Osteocyte (in vitro differentiated cells): ENCODE measurements at places on chromosomes 2 and 18. TPM values are rescaled to one million over a fixed set of nuclear protein-coding genes. Genes with fewer than 3 reads are reported as not detected.

Gene TRIM43
- not detected in 2 replicates for total RNA-seq

- no peak for DNase-seq
Observed at GRCh38 chr2:147600223-147600622, 244.6 kb upstream of the ACVR2A start.

- DNase-seq: no peak
Observed at GRCh38 chr2:69717861-69718273, 24.1 kb upstream of the ANXA4 start.

Gene MARCHF4
- 1.3 TPM in 2 replicates for total RNA-seq

- DNase-seq: no peak
Observed at GRCh38 chr2:95525294-95526035, 40.9 kb upstream of the TRIM43B start.

DNA sequence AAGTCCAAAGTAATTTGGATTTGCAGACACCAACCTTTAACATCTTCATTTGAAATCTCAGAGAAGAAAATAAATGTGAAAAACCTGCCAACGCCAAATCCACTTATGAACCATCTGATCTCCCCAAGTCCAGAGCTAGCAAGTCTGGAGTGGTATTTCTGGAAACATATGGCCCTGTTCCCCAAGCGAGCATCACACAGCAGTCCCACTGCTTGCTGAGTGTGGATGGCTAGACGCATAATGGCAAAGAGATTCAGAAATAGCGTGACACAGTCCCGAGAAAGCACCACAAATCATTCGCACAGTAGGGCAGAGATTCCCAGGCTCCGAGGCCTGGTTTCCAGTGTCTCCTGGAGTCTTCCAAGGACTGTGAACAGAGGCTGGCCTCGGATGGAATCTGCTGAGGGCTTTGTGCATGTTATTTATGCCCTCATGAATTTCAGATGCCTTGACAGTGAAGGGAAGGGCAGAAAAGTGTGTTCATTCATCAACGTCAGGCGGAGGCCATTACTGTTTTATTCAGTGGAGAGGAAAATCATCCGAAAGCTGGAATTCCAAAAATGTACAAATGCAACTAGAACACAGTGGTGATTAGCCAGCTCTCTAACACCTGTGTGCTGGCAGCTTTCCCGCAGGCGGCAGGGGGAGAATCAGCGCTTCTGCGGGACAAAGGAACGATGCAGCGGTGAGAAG lies 417.0 kb downstream of the EIPR1 start:
- DNase-seq: no peak

DNA sequence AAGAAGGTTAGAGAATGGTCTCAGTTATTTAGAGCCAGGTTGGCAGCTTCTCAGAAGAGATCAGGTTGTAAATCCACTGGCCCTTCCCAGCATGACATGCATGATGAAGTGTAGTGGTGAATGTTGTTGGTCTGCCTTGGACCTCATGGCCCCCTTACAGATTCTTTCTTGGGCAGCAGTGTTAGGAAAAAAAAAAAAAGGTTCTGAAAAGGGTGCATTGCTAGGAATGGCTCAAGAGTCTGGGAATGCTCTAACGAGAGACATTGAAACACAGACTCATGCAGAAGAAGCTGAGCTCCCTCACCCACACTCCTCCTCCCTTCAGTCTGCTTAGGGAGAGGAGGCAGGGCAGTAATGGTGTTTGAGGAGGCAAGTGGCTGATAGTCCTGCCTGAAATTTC lies 105.5 kb downstream of the POLE4 start:
- DNase-seq: no peak

Gene SULT1C4
- total RNA-seq: 6.0 and 7.0 TPM in 2 replicates

Gene FRZB
- total RNA-seq: 46.6 and 47.3 TPM in 2 replicates

- no peak for DNase-seq
Observed at GRCh38 chr2:15861898-15862297, 78.5 kb upstream of the MYCN start.

DNA sequence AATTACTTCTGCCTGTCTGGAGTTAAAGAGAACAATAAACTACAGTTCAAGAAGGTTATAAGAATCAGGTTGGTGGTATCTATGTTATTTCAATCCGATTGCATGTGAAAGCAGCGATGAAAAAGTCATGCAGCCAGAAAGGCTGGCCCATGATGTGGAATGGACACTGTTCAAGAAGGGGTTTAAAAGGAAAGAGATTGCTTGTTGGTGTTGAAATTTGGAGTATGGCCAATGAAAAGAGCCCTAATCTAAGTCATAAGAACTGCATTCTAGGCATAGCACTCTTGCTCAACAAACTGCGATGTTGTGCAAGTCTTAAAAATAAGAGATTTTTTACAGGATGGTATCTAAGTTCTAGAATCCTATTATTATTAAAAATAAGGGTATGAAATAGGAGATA lies 61.3 kb downstream of the EFEMP1 start:
- no peak for DNase-seq

DNA sequence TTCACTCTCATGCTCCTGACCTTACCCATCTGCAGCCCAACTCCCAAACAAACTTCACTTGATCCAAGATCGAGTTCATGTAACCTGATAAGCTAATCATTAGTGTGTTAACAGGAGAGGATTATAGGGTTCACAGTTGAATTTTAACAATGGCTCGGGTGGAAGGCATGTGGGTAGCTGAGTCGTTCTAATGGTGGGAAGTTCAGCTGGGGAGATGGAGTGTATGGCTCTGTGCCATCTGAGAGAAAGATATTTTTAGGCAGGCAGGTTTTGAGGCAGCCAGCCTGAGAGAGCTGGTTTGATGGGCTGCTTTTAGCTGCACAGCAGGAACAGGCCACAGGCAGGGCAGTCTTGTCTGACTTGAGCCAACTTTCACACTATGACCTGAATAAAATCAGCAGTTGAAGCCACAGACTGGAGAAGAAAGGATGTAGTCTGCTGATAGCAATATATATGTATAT lies 17.7 kb upstream of the NFE2L2 start:
- no peak for DNase-seq

GRCh38 chr2:178163911-178164310 lies 30.4 kb upstream of the OSBPL6 start:
- no peak for DNase-seq

DNA sequence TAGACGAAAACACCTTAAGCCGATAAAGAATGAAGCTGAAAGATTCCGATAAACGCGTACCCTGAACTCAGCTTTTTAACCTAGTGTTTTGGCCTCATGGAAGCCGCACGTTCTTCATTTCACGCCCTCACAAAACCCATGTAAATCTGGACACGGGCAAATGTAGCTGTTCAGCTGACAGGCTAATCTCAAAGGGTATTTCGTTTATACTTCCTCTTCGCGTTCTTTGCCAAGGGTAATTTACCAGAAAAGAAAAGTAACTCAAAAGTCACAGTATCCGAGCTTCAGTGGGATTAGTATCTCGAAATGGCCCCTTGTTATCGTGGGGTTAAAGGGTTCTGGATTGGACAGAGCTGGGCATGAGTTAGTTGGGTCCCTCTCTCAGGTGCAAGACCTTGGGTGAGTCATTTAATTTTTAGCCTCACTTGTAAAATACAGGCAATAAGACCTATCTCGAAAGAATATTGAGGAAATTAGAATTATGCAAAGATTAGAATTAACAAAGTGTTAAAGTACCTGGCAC lies 22.0 kb upstream of the STPG4 start:
- DNase-seq: no peak

DNA sequence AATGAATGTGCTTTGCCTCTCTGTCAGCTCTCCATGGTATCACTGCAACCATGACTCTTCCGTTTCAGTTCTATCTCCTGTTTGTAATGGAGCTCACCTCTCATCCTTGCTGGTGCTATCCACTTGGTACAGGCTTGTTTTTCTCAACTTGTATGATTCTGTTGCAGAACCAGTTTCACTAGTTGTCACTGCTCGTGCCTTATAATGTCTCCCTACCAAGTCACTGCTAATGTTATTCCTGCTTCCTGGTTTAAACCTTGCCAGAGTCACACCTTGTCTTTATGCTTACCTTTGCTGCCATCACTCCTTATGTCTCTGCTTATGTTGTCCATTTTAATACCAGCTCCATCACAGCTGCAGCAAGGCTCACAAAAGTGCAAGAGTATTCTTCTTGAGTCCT lies 1191.0 kb upstream of the LRRTM1 start:
- DNase-seq: no peak

GRCh38 chr2:177056481-177056929 lies 156.1 kb upstream of the HNRNPA3 start:
- DNase-seq: no peak

- no peak for DNase-seq
Observed at GRCh38 chr2:200125444-200126284, 170.3 kb downstream of the MAIP1 start.

GRCh38 chr2:3223080-3223923 lies 154.3 kb downstream of the EIPR1 start:
- peak; percentile 79 for DNase-seq

Gene TBR1
- total RNA-seq: 0.30 TPM in 1 of 2 replicates, not detected in the other

DNA sequence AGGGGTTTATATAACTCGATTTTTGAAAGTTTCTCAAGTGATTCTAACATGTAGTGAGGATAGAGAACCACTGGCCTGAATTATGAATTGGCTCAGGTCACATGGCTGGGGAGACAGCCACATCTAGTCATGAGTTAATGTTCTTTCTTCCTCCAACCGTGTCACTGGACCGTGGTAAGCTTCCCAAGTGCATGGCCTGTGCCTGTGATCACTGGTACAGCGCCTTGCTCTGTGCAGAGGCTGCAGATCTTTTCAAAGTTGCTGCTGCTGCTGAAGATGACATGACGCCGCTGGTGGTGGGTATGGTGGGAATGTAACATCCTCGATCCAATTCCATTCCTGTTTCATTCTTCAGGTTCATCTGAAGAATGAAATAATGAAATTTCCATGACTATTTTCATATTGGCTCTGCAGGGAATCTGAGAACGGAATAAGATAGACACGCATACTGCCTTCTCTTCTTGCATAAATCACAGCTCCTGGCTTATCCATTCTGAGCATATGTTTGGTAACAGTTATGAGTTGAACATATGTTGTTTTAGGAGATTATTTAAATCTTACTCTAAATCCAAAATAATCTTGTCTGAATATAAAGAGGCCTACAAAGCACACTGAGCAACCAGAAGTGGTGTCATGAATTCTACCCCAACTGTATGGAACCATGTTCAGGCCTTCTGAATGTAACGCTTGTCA lies 100.5 kb upstream of the THSD7B start:
- DNase-seq: no peak

- no peak for DNase-seq
Observed at GRCh38 chr2:150486539-150487484, 655 bp downstream of the RND3 start.

GRCh38 chr2:72914206-72914559 lies 3.1 kb upstream of the EMX1 start:
- peak; percentile 64 for DNase-seq

GRCh38 chr2:26382564-26382963 lies 19.2 kb upstream of the DRC1 start:
- DNase-seq: no peak

- DNase-seq: no peak
Observed at GRCh38 chr2:43273529-43273928, 47.1 kb upstream of the ZFP36L2 start.

- DNase-seq: no peak
Observed at GRCh38 chr2:67046591-67046990, 350.5 kb upstream of the ETAA1 start.

Gene CHRNG
- not detected in 2 replicates for total RNA-seq

DNA sequence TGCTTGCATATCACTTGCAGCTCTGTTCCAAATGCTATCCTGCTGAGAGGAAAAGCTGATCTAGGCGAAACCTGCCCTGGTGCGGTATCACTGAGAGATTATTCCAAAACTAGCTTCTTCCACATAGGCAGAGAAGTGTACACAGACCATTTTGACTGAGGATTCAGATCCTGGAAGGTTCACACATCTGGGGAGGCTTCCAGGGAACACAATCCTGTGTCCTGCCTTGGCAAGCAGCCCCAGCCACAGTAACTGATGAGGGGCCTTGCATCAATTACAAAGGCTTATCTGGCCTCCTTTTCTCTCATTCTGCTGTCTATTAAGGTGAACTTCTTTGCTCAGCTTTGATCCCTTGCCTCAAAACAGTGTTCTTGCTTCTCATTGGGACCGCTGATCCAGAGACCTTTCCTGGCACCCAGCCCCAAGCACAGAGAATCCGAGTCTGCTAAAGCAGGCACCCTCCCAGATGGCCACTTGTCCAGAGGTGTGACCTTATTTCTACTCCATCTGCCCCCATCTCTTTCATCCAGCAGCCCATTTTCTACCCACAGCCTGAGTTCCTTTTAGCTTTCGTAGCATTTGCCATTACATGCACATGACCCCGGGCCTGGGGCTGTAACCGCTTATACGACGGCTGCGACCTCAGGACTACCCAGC lies 52.3 kb upstream of the ZFP36L2 start:
- no peak for DNase-seq

Gene STAT4
- total RNA-seq: 0.47 and 1.3 TPM in 2 replicates

GRCh38 chr2:101722864-101723263 lies 25.4 kb downstream of the MAP4K4 start:
- no peak for DNase-seq

DNA sequence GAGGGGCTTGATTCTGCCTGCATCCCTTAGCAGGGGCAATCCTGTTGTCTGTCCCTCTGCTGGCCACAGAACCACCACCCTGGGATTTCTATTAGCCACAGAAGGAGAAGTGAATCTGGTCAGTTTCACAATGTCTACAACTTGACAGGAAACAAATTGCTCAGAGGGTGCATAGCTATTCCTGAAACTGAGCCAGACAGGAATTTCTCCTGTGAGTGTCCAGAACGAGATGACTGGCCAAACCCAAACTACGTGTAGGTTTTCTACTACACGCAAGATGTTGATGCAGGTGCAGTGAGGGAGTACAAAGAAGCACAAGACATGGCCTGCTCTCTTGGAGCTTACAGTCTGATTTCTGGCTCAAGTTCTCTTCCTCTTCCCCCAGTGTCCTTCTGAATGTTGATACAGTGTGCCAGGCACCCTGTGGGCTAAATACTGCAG lies 201.9 kb downstream of the CLIP4 start:
- DNase-seq: no peak

Gene PJVK
- total RNA-seq: 7.4 TPM in 2 replicates

Gene AKAIN1
- total RNA-seq: not detected in 2 replicates

- DNase-seq: no peak
Observed at GRCh38 chr2:168574856-168575630, 119.0 kb downstream of the CERS6 start.

DNA sequence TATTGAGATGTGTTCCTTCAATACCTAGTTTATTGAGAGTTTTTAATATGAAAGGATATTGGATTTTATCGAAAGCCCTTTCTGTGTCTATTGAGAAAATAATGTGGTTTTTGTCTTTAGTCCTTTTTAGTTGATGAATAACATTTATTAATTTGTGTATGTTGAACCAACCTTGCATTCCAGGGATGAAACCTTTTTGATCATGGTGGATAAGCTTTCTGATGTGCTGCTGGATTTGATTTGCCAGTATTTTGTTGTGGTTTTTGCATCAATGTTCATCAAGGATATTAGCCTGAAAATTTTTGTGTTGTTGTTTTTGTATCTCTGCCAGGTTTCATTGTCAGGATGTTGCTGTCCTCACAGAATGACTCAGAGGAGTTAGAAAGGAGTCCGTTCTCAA lies 1710.4 kb downstream of the SUCLG1 start:
- no peak for DNase-seq

- no peak for DNase-seq
Observed at GRCh38 chr2:181036848-181037603, 56.6 kb downstream of the UBE2E3 start.

DNA sequence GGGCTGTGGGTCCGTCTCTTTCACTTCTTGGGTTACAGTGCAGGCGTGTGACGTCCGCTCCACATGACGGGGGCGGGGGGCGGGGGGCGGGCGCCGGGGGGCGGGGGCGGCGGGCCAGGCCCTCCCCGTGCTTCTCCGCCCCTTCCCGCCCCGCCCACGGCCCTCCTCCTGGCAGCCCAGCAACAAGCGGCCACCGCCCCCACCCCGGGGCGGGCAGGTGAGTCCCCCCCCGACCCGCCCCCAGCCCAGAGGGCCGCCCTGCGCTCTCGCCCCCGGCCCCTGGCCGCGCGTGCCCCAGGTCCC lies 3.6 kb downstream of the ZNF516 start:
- no peak for DNase-seq
